ENCODE measurements at places on chromosomes 12 and 14.
A peak's percentile ranks its signal among the peaks of the same experiment; 100 is the strongest.

DNA sequence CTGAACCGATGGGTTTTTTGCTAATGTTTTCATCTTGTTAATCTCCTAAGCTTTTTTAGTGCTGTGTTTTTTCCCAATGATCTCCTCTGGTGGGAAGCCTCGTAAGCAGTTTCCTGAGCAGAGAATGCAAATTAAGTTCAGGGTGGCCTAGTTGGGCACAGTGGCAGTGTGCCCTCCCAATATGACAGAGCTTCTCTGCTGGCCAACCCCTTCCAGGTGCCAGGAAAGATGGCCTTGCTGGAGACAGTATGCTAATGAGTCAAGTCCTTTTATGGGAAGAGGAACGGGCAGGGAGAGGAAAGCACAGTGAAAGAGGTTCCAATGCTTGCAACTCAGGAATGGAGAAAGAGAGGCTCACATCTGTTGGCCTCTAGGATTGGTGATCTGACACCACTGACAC, 115.8 kb downstream of the GCH1 start:
- DNase-seq = no peak

DNA sequence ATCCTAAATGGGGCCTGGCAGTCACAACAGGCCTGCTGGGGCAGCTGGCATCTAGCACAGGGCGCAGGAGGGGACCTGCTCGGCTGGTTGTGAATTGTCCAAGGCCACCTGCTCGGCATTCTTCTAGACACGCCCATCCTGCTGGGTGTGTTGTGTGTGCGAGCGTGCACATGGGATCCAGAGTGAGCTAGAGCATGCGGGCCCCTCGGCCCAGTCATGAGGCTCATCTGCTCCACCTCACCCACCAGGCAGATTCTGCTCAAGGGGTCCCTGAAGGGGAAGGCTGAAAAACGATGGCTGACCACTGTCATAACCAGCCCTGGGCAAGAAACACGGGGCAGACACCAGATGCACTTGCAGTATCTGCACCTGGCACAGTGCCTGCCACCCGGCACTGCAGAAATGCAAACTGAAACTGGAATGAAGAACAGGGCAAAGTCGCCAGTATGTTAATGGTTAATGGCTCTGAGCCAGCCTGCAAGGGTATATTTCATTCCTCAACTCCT, 31.8 kb downstream of the MAX start:
- no peak for DNase-seq

DNA sequence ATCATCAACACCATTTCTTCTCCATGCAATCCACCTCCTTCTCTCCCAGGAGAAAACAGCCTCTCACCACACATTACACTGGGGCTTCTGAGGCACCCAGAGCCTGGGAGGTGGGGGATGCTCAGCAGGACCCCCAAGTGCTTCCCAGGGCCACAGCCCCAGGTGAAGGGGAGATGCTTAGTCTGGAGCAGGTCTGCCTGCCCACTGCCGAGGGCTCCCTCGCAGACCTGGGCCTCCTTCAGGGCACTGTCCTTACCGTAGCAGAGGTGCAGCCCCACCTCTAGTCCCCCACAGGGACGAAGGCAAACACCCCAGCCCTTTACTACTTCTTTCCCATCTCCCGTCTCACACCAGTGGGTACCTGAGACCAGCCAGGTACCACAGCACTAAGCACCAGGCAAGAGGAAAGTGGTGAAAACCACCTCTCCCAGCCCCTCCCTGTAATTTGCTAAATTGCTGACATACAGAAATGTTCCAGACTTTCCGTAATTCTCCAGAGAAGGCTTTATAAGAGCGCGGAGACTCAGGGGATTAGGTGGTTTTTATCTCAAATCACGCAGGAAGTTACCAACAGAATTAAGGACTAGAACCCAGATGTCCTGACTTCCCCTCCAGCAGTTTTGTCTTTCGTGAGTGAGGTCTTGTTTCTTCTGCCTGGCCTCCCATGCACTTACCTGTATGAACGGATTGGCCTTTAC, 59.0 kb downstream of the PLEKHG3 start:
- no peak for DNase-seq

- peak; percentile 53 for DNase-seq
Measured at GRCh38 chr12:31732926-31733548, 4.2 kb upstream of the AMN1 start.

GRCh38 chr14:103127356-103127755, 4.1 kb downstream of the TNFAIP2 start:
- DNase-seq = no peak
